GM03348 (cell line): ENCODE measurements at places on chromosomes 2 and 18.

DNA sequence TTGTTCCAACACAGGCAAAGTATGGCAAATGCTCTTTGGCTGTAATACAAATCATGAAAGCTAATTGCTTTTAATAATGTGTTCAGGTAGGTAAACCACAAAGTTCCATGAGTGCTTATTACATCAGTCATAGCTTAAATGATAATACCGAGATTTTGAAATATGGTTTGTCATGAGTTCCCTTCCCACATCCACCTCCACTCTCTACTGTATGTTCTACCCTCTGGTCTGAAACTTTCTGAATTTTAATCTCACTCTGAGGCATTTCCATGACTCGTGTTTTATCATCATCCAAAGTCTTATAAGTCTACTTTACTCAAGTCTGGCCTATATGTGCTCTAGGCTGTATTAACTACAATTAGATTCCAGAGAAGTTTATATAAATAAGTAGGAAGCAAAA, 354.8 kb downstream of the AKAIN1 start:
- DNase-seq = no peak

- no peak for DNase-seq
Measured at GRCh38 chr2:102110596-102111334, 31.8 kb upstream of the IL1R1 start.

DNA sequence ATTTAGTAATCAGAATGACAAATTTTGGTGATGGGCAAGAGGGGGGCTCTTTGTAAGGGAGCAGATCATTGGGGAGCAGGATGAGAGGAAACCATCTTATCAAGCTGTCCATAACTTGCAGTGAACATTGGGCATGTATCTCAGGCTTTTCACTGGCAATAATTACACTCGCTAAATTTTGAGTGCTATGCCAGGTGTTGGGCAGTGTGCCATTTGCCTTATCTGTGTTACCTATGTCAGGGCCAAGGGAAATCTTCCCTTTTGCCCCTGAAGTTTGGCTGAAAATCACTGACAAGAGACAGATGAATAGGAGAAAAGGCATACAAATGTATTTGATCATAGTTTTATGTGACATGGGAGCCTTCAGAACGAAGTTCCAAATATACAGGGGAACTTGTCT, 39.0 kb downstream of the NOSTRIN start:
- DNase-seq = no peak

- peak; percentile 81 for DNase-seq
Measured at GRCh38 chr2:69464575-69464974, 27.3 kb upstream of the NFU1 start.

- DNase-seq = no peak
Measured at GRCh38 chr18:27871726-27872125, 305.2 kb downstream of the CDH2 start.

- no peak for DNase-seq
Measured at GRCh38 chr2:131039908-131040660, 53.2 kb downstream of the FAM168B start.

- no peak for DNase-seq
Measured at GRCh38 chr18:3867864-3868311, 417.9 kb downstream of the TGIF1 start.

- DNase-seq = no peak
Measured at GRCh38 chr2:61688369-61689334, 150.5 kb upstream of the XPO1 start.

- no peak for DNase-seq
Measured at GRCh38 chr2:71619230-71619741, 165.9 kb downstream of the DYSF start.

DNA sequence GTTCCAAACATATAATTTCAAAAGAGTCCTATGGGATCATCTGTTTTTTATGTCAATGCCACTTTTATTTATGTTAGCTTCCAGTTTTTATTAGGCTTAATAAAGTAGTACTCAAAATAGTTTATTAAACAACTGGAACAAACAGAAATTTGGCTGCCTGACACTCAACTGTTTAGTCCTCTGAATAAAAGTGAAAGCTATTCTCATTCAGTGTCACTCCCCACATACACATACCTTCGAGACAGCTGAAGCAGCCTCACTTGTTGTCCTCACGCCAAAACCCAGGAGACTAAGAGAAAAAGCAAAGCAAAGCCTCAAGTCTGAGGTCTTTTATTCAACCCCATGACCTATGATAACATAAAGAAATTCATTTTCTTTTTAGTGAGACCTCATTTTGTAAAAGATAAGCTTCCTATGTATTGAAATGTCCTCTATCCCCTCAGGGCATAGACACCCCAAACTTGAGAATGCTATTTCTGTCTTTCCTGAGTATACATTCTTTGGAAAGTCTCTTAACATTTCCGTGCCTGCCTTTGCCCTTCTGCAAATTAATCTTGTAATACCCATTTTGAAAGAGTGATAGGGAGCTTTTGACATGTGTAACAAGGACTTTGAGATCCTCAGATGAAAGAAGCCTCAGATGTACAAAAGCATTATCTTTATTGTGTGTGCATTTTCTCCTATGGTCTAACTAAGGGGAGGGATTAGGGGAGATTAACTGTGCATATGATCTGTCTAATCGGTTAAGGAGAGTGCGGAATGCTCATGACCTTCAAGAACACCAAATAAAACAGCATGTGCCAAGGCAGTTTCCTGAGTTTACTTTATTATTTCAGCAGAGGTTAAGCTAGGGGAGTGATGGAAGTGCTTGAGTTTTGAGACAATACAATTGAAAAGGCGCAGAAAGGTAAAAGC, 1523.7 kb upstream of the PIK3C3 start:
- DNase-seq = no peak

DNA sequence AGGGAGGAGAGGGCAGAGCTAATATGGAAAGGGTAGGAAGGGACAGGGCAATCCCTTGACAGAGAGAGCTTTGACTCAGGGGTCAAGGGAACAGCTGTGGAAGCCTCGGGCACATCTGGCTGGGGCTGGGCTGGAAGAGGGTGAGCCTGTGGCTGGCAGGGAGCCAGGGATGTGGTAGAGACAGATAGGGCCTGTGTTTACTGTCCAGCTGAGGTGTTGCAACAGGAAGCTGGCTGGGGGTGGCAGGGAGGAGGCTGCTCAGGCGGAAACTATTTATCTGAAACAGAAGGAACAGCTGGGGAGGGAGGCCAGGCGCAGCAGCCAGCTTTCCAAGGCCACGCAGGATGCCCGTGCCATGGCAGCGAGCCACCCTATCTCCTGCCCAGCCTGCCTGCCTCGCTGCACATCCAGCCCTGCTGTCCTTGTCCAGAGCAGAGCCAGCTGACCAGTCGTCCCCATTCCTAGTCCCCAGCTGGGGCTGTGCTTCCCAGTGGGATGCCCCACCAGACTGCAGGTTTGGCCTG, 264.7 kb downstream of the CYP26B1 start:
- DNase-seq = peak; percentile 94

GRCh38 chr2:103445347-103445746, 683.5 kb downstream of the TMEM182 start:
- DNase-seq = no peak

GRCh38 chr2:165009466-165009865, 54.1 kb upstream of the SLC38A11 start:
- DNase-seq = peak; percentile 16

GRCh38 chr2:64606479-64607363, 47.0 kb downstream of the SERTAD2 start:
- peak; percentile 93 for DNase-seq

DNA sequence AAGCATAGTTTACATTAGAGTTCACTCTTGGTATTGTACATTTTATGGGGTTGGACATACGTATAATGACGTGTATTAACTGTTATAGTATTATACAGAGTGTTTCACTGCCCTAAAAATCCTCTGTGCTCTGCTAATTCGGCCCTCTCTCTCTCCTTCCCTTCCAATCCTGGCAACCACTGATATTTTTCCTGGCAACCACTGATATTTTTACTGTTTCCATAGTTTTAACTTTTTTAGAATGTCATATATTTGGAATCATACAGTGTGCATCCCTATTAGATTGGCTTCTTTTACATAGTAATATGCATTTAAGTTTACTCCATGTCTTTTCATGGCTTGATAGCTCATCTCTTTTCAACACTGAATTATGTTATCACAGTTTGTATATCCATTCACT, 526.7 kb downstream of the RIT2 start:
- no peak for DNase-seq

- DNase-seq = peak; percentile 27
Measured at GRCh38 chr2:25279091-25279651, 62.6 kb downstream of the DNMT3A start.

DNA sequence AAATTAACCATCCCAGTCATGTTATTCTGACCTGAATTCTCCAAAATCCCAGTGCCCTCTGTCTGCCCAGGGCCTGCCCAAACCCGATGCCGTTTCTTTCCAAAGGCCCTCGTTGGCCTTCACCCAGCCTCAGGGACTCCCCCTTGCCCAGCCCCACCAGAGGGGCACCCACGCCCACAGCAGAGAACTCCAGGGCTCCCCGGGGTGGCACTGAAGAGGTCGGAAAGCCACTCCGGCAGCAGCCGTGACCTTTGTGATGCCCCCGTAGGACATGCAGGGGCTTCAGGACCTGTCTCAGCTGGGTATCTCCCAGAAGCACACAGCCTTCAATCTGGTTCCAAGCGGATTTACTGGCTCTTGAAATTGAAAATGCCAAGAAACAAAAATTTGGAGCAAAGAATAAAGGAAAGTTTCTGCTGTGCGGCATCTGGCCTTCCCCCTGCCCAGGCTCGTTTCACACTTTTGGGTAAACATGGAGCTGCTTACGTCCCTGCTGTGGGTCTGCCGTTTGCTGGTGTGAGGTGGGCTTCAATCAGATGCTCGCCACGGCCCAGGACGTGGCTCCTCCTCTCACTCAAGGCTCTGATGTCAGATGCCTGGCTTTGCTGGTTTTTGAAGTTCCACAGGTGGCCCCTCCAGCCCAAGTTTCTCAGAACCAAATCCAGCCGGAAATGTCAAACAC, 101.3 kb downstream of the TPO start:
- DNase-seq = no peak

DNA sequence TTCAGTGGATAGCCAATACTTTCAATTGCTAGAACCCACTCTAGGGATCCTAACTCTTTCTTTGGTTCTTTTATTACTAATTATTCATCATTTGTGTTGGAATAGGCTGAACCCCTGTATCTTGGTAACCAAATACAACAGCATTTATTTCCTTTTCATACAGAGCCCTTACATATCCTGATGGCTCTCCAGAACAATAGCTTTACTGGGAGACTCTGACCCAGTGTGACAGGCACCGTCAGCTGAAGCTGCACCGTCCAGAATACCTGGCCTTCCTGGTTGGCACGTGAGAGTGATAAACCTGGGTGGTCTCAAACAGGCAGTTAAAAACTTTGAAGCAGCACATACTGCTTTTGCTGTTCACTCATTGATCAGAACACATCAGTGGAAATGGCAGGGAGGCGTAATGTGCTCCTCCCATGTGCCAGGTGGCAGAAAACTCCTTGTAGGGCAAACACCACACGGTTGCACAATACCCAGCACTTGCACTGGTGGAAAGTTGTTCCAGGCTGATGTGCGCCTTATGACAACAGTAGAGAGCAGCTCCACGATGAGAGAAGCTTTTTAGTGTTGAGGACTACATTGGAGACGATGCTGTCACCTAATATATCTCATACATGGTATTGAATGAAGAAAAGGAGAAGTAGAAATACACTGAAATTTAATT, 456.2 kb downstream of the PARD3B start:
- DNase-seq = no peak

DNA sequence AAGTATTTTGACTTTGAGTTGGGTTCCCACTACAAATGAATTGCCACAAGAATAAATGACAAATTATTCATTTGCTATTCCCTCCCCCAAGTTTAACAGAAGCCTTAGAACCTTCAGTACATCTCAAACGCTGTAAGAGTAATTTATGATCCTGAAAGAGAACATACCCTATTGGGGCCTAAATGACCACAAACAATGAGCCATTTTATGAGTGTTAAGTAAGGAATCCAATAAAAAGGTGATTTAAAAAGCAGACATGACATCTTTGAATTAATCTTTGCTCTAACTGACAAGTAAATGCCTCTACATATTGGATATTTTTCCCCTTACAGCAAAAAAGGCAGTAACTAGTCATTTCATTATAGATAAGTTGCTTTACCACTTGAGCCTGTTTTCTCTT, 136.9 kb downstream of the NRXN1 start:
- DNase-seq = no peak

- no peak for DNase-seq
Measured at GRCh38 chr18:6366776-6367175, 47.9 kb downstream of the L3MBTL4 start.

- peak; percentile 55 for DNase-seq
Measured at GRCh38 chr2:189022053-189022481, 47.9 kb downstream of the COL3A1 start.

- DNase-seq = peak; percentile 56
Measured at GRCh38 chr18:58392324-58393000, 236.4 kb downstream of the ALPK2 start.

DNA sequence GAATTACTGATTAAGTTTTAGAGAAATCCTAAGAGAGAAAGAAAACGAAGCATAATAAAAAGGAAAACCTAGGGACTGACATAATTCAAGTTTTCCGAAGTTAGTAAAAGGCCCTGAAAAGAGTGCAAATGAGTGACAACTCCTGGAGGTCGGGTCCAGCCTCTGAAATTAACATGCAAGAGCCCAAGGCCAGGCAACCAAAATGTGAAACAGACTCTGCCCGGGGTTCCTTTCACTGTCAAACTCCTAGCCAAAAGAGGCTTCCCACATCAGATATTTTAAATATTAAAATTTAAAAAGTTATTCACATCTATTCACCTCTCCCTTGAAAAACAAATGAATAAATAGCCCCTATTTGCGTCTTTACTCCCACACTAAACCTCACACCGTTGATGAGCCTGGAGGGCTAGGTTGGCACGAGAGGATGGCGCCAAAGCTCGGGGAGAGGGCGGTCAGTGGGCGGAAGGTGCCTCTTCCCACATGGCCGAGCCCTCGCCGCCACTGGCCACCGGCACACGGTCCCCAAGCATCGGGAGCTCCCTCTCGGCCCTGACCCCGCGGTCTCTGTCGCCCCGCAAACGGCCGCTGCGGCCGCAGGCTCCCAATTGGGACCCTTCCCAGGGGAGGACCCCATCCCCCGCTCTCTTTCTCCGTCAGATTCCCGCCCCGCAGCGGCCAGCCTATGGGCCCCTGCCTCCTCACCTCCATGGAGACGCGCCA, 630 bp downstream of the PPM1G start:
- peak; percentile 48 for DNase-seq

- DNase-seq = no peak
Measured at GRCh38 chr18:47343291-47343690, 91.8 kb upstream of the SKOR2 start.

- DNase-seq = no peak
Measured at GRCh38 chr2:42360493-42360889, 526 bp downstream of the COX7A2L start.
